Activated T-helper 2 cell treated with anti-CD3 and anti-CD28 coated beads, Interferon-gamma antibody, Interleukin-2, Interleukin-4, amounts not matched to agents 10 μg/mL and 5 μg/mL and 100 μg/mL, durations not matched to agents 14 hours and 24 hours and 36 hours (primary cell): ENCODE measurements at places on chromosomes 13 and 19. TPM values are rescaled to one million over a fixed set of nuclear protein-coding genes. Genes with fewer than 3 reads are reported as not detected.

- no peak for DNase-seq
Measured at GRCh38 chr13:113838711-113839201, 25.1 kb downstream of the GAS6 start.

DNA sequence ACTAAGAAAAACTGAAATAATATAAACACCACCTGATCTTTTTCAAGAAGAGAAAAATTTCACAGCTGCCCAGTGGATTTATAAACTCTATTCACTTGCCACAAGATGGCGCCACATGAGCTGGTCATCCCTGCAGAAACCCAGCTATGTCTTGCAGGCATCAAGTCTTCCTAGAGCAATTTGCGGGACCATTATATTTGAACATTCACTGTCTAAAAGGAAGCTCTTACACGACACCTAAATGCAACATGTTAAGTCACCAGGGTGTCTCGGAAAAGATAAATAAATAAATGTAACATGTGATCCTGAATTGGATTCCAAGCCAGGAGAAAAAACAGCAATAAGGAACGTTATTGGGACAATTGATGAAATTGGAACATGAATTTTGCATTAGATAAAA, 20.3 kb upstream of the AKT2 start:
- DNase-seq: peak; percentile 59

GRCh38 chr19:11675569-11675968, 63.2 kb downstream of the ZNF823 start:
- DNase-seq: no peak

- DNase-seq: no peak
Measured at GRCh38 chr13:113658836-113659235, 838 bp upstream of the ATP4B start.

- no peak for DNase-seq
Measured at GRCh38 chr13:102608974-102609373, 12.2 kb downstream of the TPP2 start.

DNA sequence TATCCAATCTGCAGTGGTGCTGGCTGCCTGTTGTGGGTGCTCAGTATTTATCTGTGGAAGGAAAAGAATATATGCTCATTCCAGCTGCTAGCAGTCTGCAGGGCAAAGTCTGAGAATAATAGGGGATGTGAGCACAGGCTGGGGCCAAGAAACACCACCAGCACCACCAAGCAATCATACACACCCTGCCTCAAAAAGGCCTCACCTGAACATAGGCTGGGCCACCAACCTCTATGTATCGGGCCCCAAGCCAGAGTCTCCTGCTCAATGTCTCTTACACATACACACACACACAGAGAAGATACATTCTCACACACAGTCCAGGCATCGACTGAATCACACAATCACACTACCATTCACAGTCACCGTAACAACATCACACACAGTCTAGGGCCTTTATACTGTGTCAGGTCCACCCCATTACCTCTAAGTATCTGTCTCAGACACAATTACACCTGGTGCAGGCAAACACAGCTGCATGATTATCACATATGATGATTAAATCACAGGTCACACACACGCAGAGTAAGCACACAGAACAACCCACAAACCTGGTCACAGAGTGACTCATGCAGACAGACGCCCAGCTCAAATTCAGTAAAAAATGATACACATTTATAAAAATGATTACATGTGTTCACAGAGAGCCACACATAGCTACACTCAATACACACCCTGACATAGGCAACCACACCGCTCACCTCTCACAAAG, 1.3 kb upstream of the ZSCAN22 start:
- DNase-seq: no peak

DNA sequence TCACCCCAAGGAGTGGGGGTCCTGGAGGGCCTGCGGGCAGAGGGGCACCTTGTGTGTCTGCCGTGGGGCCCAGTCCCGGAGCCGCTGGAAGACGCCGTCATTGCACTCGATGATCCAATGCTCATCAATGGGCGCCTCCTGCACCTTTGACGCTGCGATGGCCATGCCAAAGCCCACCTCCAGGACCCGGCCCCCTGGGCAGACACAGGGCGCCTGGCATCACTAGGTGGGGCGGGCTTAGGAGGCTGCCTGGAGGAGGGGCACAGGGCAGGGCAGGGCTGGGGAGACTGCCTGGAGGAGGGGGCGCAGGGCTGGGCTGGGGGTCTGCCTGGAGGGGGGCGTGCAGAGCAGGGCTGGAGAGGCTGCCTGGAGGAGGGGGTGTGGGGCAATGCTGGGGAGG, 1.6 kb downstream of the GAMT start:
- no peak for DNase-seq

DNA sequence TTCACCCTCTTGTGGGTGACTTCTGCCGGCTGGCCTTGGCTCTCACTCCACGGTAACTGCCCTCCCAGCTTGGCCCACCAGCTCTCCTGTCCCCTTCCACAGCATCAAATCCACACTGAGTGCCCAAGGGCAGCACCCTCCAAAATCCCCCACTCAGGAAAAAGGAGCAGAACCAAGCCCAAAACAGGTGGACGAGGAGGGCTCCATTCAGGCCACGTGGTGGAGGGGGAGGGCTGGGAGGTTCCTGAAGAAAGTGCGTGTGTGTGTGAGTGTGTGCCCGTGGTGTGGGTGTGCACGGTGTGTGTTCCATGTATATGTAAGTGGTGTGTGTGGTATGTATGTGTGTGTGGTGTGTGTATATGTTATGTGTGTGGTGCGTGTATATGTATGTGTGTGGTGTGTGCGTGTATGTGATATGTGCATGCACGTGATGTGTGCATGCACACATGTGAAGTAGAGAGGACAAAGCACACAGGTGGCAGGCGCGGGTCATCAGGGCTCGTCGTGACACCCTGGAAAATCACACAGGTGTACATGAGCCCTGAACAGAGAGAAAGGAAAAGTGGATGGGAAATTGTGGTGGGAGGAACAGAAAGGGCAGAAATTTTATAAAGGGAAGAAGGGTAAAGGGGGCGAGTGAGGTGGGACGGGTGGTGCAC, 76.9 kb downstream of the COL4A1 start:
- DNase-seq: no peak

DNA sequence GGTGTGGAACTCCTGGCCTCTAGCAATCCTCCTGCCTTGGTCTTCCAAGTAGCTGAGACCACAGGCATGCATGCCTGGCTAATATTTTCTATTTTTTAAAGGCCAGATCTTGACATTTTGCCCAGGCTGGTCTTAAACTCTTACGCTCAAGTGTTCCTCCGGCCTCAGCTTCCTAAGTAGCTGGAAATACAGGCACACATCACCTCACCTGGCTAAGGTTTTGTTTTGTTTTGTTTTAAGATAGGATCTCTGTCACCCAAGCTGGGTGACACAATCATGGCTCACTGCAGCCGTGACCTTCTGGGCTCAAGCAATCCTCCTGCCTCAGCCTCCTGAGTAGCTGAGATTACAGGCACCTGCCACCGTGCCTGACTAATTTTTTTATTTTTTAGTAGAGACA, 5.5 kb upstream of the RLN3 start:
- DNase-seq: no peak

- no peak for DNase-seq
Measured at GRCh38 chr13:112964971-112965492, 4.0 kb upstream of the MCF2L start.

- peak; percentile 69 for DNase-seq
Measured at GRCh38 chr19:2083174-2083854, 12.8 kb downstream of the MOB3A start.

GRCh38 chr13:96963786-96964475, 30.3 kb downstream of the OXGR1 start:
- DNase-seq: no peak

GRCh38 chr13:113814435-113814821, 49.4 kb downstream of the GAS6 start:
- no peak for DNase-seq

DNA sequence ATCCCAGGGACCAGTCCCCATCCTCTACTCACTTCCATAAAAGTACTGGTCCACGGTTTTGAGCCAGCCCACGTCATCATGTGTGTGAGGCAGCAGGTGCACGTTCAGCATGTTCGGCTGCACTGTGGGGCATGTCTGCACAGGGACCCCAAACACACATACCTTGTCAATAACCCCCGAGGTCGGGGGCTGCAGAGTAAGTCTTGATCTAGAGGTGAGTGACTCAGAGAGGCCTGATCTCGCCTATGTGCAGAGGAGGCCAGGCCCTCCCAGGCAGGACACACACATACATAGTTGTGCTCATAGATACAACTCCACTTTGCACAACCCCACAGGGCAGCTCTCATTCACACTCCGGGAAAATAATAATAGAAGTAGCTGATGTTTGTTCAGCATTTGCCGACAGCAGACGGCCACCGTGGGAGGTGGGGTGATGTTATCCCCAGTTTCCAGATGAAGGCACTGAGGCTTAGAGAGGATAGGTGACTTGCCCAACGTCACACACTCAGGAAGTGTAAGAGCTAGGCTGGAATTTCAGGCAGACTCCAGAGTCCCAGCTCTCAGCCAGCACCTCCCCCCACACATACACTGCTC, 774 bp downstream of the MAN2B1 start:
- no peak for DNase-seq

DNA sequence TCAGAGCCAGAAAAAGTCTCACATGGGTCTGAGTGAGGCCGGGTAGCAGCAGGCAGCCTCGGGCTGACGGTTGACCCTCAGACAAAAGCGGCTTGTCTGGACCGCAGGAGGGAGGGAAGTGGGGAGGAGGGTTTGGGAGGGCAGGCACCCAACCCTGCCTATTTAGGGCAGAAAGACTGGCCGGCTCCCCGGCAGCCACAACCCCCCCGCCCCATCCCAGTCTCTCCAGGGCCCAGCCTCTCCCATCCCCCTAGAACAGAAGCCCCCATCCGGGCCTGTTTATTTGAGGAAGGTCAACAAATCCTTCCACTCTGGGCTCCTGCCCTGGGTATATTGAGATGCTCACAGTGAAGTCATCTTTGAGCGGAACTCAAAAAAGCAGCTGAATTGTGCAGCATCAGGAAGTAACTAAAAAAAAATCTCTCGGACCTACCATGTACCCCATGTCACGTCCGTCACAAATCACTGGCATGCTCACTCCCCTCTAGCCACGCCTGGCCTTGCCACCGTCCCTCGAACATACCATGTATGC, 6.3 kb downstream of the DACT3 start:
- no peak for DNase-seq

DNA sequence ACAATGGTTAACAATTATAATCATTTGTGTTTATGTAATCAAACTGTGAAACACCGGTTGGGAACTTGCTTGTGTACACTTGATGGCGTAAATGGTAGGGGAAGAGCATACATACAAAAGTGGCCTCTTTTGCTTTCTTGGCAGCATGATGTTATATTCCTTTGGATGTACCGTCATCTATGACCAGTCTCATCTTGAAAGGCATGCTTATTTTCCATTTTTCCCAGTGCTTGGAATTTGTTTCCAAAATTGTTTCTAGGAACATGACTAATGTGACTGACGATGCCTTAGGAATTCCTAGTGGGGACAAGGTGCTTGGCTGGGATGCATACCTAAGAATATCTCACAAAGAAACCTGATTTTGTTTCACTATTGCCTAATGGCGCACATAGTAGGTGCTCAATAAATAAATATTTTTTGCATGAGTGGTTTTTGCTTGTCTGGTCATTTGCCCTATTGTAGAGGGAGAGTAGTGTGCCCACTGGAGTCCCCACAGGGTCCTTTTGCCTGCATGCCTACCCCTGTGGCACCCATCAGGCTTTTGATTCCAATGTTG, 45.5 kb downstream of the SAE1 start:
- no peak for DNase-seq

- no peak for DNase-seq
Measured at GRCh38 chr19:47459477-47459876, 12.2 kb downstream of the SLC8A2 start.

DNA sequence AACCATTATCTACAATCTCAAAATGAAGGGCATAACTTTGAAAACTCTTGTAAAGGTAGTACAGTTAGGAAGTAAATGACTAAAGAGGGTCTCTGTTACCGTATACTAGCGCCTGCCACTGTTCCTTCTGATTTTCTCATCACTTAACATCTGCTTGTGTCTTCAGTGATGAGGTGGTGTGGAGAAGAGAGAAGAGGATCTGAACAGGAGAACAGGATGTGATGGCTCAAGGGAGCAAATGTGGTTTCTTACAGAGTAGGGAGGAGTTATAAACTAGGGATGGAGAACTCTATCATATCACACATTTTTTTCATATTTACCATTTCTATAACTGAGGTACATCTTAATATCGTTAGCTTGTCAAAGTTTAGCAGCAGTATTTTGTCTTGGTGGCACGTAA, 1.1 kb downstream of the KCTD4 start:
- no peak for DNase-seq

- DNase-seq: no peak
Measured at GRCh38 chr19:32364040-32364439, 18.6 kb downstream of the ZNF507 start.

DNA sequence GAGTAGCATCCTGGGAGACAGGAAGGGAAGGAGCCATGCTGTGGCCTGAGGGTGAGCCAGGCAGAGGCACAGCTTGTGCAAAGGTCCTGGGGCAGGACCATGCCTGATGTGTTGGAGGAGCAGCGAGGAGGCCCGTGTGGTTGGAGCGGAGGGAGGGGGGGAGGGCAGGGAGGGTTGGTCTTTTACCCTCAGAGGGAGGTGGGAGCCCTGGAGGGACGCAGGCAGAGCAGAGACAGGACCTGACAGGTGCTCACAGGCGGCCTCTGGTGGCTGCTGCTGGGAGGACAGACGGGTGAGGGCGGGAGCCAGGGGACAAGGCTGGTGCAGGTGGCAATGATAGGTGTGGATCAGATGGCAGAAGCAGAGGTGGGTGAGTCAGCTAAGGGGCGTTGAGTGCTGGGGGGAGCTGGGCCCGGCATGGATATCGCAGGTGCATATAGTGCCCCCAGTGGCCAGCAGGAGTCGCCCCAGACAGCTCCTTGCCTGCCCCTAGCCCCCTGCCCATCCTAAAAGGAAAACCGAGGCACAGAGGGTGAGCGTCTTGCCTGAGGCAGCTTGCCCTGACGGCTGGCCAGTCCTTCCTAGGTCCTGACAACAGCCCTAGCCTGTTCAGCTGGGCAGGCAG, 9.8 kb upstream of the GNA15 start:
- peak; percentile 60 for DNase-seq

GRCh38 chr13:58313219-58313618, 681.7 kb downstream of the PCDH17 start:
- DNase-seq: no peak

DNA sequence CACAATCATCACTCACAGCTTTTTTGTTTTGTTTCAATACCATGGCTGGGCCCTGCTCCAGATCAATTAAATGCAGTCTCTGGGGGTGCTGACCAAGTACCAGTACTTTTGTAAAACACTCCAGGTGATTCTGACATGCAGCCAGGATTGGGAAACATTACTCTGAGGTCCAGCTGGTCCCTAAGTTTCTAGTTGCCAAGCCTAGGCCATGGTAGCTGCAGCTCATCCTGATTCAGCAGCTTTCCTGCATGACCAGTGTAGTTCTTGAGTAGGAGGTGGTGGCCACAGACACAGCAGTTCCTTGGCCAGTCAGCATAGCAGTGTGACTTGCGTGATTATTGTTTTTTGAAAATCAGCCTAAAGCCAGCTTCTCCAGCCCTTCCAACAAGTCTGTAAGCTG, 859.1 kb downstream of the DIAPH3 start:
- DNase-seq: no peak

LGI4 gene
- total RNA-seq: 0.27 TPM in 1 of 2 replicates, not detected in the other

STARD13 gene
- 1.5 and 2.0 TPM in 2 replicates for total RNA-seq

CPB2 gene
- not detected in 2 replicates for total RNA-seq

CEACAM20 gene
- not detected in 2 replicates for total RNA-seq

ABHD8 gene
- 9.9 and 10.9 TPM in 2 replicates for total RNA-seq

MBD3L3 gene
- total RNA-seq: not detected in 2 replicates

C19orf38 gene
- 3.9 and 4.3 TPM in 2 replicates for total RNA-seq

ZNF223 gene
- total RNA-seq: not detected in 2 replicates

SMIM44 gene
- not detected in 2 replicates for total RNA-seq

ZNF726 gene
- total RNA-seq: 10.3 and 11.6 TPM in 2 replicates

ADAT3 gene
- total RNA-seq: 9.1 and 9.9 TPM in 2 replicates

CYP4F12 gene
- not detected in 2 replicates for total RNA-seq

ENOX1 gene
- total RNA-seq: 0.18 TPM in 1 of 2 replicates, not detected in the other
